ENCODE measurements at places on chromosomes 1 and 21. TPM values are rescaled to one million over a fixed set of nuclear protein-coding genes. Genes with fewer than 3 reads are reported as not detected.

The BARHL2 gene
- total RNA-seq, result not detected

The SFN gene
- total RNA-seq, result 0.32 TPM

DNA sequence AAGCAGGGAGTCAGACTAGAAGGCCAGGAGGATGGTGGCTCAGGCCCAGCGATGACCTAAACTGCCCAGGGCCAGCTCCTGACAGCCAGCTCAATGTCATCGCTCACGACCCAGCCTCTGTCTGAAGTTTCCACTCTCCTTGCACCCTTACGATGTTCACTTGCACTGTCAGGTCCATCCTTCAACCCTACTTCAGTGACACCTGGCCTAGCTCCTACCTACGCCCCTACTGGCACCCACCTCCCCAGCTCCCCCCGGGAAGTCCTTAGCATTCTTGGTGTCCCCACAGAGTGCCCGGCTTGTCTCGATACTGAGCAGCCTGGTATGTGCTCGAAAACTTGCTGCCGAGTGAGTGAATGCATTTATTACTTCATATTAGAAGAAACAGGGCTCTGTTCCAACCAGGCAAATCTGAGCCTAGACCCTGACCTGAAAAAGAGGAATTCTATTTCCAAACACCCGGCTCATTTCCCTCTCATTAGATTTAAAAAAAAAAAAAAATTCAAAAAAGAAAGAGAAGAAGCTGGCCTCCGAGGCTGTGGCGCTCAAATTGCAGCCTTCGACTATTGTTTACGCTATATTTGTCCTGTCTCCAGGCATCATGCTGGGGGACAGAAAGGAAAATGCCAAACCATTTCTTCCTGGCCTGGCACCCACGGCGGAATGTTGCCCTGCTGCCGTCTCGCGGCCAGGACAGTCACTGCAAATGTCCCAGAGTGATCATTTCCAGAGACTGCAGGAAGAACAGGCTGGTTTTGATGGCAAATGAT is 29.8 kb upstream of the LRRC38 start:
- DNase-seq, result peak; percentile 11

DNA sequence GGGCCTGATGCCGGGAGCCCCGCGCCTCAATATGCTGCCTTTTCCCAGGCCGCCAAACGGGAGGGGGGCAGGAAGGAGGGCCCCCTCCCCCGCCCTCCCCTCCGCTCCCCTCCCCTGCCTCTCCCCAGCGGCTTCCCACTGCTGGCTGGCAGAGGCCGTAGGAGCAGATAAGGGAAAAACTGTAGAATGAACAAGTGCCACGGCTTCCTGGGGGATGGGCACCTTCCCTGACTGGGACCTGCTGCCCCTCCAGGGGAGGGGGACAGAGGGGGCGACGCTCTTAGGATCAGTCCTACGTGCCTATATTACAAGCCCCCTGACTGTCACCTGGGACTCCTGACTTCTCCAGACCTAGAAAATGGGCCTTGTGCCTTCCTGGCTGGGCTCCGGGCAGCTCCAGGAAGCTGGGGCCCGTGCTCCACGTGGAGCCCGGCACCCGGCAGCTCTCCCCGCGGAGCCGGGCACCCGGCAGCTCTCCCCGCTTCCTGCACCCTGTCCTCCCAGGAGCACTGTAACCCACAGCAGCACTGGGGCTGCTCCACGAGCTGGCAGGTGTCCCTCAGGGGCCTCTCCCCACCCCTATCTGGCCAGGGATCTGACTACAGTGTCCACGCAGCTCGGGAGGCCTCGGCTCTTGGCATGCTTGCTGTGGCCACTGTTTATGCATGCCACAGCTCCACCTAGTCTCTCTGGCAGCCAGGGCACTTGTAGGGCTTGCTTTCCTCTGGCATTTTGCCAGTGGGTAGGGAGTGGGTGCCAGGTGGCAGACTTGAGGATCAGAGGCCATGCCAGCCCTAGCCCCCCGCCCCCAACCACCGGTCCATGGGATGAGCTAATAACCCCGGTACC is 674 bp upstream of the HES5 start:
- DNase-seq, result no peak

DNA sequence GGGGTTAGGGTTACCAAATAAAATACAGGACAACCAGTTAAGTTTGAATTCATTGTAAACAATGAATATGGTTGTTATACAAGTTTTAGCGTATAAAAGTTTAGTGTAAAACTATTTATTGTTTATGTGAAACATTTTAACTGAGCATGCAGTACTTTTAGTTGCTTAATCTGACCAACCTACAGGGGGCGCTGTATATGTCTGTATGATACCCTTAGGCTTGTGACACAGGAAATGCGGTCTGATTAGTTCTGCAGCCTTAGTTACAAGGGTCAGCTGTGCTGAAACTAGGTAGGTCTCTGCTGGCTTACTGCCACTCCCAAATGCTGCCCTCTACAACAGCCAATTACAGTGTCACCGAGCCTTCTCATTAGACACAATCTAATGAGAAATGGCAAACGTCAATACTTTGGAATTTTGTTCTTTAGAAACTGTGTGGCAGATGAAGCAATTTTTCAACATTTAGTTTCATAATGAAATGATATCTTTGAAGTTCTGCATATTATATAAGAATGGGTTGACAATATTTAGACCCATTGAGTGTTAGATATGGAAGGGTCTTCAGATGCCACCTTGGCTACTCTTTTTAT is 56.2 kb downstream of the NTNG1 start:
- DNase-seq, result no peak
